ENCODE measurements at places on chromosomes 2 and 18. TPM values are rescaled to one million over a fixed set of nuclear protein-coding genes. Genes with fewer than 3 reads are reported as not detected.
A peak's percentile ranks its signal among the peaks of the same experiment; 100 is the strongest.

GRCh38 chr18:59001721-59002120 lies 137.0 kb downstream of the ZNF532 start:
- DNase-seq: no peak

The ABCB11 gene
- not detected for total RNA-seq

DNA sequence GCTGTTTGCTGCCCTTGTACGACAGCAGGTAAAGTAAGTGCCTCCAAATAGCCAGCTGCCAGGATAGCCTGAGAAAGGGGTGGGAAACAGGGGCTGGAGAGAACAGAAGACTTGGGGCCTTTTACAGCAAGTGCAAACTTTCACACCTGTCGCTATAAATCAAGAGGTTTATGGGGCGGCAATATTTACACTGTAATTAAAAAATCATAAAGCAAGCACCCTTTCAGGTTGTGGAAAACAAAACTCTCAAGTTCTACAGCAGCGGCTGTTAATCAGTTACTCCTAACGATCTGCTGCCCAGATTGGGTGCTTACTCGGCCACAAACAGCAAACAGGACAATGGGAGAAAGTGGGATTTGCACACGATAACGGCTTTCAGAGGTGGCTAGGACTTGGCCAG lies 359.5 kb upstream of the ETAA1 start:
- no peak for DNase-seq

DNA sequence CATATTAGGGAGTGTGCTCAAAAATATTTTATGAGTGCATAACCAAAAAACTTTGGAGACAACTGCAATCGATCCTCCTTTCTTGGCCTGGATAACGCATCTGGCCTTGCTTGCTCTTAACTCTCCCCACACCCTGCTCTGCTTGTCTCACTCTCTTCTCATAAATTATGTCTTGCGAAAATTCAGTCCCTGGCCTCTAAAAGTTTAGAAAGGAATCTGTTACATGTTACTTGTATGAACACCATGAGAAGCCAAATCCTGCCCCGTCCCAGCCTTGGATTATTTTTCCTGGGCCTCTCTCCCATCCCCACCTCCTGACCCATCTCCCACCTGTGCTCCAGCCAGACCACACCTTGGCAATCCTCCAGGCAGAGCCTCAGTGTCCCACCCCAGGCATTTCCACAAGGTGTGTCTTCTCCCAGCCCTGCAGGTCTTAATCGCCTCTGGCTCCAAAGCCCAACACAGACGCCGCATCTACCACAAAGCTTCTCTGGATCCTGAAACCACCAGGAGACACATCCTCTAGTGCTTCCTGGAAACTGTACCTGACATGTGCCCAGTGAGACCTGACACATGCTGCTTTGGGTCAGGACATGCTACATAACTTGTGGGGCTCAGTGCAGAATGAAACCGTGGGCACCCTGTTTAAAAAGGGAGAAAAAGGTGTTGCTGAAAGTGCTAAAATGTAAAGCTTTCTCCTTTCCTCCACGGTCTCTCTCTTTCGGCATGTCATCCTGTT lies 99.6 kb upstream of the ST3GAL5 start:
- DNase-seq: peak; percentile 88

DNA sequence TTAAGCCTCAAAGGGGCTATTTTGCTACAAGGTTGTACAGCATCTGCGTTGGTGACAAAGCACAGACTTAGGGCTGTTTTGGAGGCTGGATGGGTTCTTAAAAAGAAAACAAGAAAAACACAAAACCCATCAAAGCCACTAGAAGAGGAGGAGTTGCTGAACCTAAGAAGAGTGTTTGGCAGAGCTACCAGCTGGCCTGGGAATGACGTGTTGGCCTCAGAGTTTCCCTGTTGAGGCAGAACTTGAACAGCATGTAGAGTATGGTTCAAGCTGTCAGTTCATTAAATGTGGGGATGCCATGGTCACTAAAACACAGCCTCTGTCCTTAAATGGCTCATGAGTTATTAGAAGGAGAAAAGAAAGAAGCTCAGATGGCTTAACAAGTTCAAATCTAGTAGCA lies 162.5 kb downstream of the TTC32 start:
- DNase-seq: peak; percentile 23

DNA sequence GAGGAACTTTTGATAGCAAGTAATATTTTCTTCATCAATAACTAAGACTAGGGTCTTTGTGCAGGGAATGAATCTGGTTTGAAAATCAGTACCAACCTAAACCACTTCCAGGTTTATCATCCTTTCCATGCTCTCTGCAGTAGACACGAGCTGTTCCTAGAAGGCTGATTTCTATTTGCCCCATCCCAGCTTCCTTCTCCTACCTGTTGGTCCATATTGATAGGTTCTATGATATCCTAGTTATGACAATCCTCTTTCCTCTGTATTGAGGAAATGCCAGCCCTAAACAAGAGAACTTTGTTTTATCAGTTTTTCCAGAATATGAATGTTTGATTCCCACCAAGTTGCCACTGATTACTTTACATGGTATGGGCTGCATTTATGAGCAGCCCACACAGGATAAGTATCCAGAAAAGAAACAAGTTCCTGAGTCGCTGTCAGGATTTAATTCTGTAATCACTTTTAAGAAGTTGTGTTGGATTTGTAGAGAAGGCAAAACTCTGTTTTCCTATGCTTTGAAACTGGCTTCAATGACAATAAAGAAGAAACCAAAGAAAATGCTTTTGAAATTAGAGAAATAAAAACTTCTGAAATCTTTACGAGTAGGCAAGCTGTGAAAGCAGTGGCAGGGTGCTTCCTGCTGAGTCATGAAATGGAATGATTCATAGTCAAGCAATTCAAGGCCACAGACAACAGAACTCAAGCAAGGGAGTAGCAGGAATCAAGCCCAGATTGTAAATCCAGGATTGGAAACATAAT lies 37.3 kb upstream of the TANK start:
- peak; percentile 94 for DNase-seq

- DNase-seq: no peak
These were observed 626 bp downstream of the CAPN10 start for GRCh38 chr2:240586919-240587800.

DNA sequence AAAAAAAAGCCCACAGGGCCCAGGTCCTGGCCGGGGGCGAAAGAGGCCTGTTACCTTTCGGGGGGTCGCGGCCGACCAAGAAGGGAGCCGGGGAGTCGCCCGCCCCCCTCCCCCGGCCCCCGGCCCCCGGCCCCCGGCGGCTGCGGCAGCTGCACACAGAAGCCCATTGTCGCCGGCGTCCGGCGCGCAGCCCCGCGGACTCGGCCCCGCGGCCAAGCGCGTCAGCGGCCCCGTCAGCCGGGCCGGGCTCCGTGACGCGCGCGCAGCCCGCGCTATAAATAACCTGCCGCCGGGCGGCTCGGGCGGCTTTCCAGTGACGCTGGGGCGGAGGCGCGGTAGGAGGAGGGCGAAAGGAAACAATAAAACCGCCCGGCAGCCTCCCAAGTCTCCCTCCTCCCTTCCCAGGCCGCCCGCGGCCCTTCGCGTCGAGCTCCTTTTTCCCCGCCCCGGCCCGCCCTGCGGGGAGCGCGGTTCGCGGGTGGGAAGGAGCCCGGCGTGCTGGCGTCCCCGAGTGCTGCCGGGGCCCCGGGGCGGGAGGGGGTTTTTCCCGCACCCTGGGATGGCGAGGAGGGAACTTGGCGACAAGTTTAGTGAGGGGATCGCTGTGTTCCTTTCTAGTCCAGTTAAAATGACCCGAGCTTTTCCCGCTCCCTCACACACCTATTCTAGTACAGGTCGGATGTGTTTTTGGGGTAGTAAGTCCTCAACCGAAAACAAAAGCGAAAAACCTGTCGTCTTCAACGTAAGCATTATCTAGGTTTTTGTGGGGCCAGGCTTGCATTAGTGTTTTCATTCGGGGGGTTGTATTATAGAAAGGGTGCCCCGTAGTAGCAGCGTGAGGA lies 10.0 kb upstream of the NR4A2 start:
- peak; percentile 95 for DNase-seq

The CNDP1 gene
- total RNA-seq: not detected

GRCh38 chr2:191459158-191459557 lies 214.0 kb downstream of the MYO1B start:
- DNase-seq: no peak

The CCDC141 gene
- total RNA-seq: 2.7 TPM

DNA sequence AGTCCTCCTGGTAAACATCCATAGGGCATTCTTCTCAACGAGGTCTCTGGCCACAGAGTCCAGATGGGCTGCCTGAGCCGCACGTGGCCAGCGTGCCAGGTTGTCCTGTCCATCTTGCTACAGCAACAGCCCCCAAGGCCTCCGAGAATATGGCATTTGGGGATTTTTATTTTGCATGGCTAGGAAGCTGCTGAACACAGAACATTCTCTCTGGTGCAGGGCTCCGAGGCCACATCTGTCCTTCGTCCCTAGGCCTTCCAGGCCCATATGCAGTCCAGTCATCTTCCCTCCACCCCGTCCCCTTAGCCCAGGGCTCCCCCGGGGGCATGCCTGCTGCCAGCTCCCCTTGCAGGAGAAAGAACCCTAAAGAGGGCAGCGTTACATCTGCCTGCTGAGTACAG lies 2.3 kb downstream of the HDAC4 start:
- DNase-seq: no peak

The PSMD14 gene
- total RNA-seq: 103 TPM

DNA sequence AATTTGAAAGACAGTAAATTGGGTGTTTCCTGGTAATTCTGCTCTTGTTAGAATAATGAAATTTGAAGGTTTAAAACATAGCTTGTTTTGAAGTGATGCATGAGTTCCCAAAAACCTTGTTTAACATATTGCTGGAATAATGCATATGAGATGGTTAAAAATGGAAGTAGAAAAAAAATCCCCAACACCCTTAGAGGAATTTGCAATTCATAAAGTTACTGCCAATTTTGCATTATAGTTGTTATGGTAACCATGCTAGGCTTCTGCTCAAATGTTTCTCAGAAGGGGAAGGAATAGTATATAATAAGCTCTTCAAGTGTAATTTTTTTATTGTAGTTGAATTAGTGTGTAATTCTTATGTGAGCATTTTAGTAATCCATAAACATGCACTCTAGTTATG lies 49.1 kb downstream of the FASTKD2 start:
- no peak for DNase-seq
